ENCODE measurements at places on chromosomes 16 and 17. TPM values are rescaled to one million over a fixed set of nuclear protein-coding genes. Genes with fewer than 3 reads are reported as not detected.

The HAS3 gene
- 1.2 TPM for total RNA-seq

The MT1M gene
- 1.3 TPM for total RNA-seq

The CAMTA2 gene
- total RNA-seq = 29.4 TPM

The TAC4 gene
- not detected for total RNA-seq

The CES4A gene
- 8.7 TPM for total RNA-seq

DNA sequence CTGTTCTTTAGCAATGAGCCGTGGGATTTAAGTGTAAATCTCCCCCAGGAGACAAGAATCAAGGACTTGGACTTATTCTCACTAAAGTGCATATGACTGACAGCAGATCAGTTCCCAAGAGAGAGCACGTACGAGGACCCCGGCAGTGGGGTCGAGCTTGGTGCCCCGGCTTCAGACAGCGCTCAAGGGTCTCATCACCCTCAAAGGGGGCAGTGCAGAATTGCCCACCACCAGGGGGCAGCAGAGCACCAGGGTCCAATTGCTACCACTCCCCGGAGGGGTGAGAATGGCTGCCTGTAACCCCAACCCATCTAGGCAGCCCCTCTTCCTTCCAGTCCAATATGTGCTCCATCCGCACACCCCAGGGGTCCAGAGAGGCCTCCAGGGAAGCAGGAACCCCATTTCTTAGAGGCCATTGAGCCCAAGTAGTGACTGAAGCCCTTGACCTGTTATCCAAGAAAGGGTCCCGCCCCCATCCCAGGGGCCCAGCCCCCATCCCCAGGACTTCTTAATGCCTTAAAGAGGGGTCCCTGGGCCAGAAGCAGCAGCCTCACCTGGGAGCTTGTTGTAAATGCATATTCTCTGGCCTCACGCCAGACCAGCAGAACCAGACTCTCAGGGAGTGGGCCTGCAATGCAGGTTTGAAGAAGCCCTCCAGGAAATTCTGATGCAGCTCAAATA, 86.1 kb downstream of the ZDHHC7 start:
- peak; percentile 58 for DNase-seq

DNA sequence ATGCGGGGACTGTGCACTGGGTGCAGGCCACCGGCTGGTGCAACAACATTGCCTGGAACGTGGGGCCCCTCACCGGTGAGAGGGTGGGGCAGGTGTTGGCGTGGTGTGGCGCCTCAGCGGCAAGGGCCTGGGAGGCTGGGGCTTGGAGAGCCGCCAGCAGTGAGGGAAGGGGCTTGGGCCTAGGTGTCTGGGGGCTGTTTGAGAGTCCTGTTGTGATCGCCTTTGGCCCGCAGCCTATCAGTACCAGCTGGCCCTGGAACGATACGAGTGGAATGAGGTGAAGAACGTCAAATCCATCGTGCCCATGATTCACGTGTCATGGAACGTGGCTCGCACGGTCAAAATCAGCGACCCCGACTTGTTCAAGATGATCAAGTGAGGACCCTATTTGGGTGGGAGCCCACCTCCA, 2.6 kb upstream of the TMEM88 start:
- peak; percentile 31 for DNase-seq

DNA sequence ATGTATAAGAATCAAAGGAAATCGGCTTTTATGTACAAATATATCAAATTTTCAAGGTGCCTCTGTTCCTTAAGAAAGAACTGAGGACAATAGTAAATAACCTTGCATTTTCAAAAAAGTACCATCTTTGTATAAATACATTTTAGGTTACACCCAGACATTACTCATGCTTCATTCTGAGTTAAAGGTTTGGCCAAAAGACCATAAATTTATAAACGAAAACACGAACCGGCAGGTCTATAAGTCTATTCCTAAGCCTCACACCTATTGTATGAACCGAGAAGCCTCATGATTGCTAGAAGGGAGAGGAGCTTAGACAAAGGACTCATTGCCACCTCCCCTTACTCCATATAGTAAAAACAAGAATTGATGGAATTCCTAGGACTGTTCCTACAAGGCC, 94.6 kb upstream of the PSMD7 start:
- no peak for DNase-seq

- DNase-seq = no peak
Observed at GRCh38 chr16:82848013-82848412, 221.2 kb downstream of the CDH13 start.

DNA sequence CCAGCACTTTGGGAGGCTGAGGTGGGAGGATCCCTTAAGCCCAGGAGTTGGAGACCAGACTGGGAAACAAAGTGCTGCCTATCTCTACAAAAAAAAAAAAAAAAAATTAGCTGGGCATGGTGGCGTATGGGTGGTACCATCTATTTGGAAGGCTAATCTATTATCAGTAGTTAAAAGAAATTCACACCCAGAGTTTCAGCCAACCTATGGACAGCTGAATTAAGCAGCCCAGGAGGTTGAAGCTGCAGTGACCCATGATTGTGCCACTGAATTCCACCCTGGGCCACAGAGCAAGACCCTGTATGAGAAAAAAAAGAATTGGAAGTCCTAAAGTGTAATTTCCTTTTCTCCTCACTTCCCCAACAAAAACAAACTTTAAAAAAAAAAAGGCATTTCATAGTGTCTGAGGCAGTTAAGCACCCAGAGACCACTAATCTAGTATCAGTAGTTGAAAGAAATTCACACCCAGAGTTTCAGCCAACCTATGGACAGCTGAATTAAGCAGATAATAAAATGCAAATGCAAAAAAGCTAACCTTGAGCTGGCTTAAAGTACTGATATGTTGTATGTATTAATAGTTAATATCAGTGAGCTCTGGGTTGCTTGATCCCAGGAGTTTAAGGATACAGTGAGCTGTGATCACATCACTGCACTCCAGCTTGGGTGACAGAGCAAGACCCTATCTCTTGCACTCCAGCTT, 18.1 kb downstream of the CLTC start:
- DNase-seq = no peak

DNA sequence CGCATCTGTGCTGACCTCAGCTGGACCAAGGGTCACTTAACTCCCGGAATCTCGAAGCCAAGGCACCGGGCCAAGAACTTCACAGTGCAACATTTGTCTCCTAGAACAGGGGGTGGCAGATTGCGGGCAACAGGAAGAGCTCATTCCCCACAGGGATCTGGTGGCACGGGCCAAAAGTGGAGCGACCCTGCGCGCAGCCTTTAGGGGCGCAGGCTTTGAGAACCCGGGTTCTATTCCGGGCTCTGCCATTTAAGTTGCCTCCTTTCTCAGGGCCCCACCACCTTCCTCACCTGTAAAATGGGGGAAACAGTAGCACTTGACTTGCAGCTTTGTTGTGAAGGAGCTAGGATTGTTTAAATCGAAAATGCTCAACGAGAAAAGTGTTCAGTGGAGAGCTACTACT, 651 bp downstream of the SHMT1 start:
- DNase-seq = peak; percentile 76
